ENCODE measurements at places on chromosomes 2 and 18. TPM values are rescaled to one million over a fixed set of nuclear protein-coding genes. Genes with fewer than 3 reads are reported as not detected.

DNA sequence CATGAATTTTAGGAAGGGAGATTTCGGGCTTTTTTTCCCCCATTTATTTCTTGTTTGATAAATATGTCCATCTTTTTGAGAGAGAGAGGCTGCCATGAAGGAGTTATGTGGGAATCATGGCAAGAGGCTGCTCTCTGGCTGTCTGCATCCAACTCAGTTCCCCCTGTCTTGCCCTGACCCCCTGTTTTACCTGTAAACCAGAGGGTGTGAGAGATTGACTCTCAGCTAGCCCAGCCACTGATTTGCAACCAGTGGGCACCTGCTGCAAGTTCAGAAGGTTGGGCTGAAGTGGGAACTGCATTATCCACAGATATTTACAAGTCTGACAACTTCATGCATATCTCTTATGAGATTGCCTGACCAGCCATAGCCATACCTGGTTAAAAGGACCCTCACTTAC lies 625.4 kb upstream of the FANCL start:
- H3K36me3 ChIP-seq: no peaks in the 10 kb centered on the region
- peaks cover 14% of the 10 kb centered on the region for H3K27me3 ChIP-seq
- H3K4me1 ChIP-seq: no peaks in the 10 kb centered on the region
- no peak overlapping the region for H3K4me3 ChIP-seq

GRCh38 chr18:3704556-3705344 lies 254.8 kb downstream of the TGIF1 start:
- peaks cover 3% of the 10 kb centered on the region for H3K4me1 ChIP-seq
- no peak overlapping the region for H3K27ac ChIP-seq
- H3K4me3 ChIP-seq: no peak overlapping the region
- no peak for DNase-seq
- no peaks in the 10 kb centered on the region for H3K27me3 ChIP-seq

GRCh38 chr2:20960003-20960402 lies 83.9 kb downstream of the APOB start:
- H3K4me1 ChIP-seq: no peaks in the 10 kb centered on the region
- no peak overlapping the region for H3K4me3 ChIP-seq
- DNase-seq: no peak
- no peak overlapping the region for H3K27ac ChIP-seq
- H3K27me3 ChIP-seq: peaks cover 12% of the 10 kb centered on the region

DNA sequence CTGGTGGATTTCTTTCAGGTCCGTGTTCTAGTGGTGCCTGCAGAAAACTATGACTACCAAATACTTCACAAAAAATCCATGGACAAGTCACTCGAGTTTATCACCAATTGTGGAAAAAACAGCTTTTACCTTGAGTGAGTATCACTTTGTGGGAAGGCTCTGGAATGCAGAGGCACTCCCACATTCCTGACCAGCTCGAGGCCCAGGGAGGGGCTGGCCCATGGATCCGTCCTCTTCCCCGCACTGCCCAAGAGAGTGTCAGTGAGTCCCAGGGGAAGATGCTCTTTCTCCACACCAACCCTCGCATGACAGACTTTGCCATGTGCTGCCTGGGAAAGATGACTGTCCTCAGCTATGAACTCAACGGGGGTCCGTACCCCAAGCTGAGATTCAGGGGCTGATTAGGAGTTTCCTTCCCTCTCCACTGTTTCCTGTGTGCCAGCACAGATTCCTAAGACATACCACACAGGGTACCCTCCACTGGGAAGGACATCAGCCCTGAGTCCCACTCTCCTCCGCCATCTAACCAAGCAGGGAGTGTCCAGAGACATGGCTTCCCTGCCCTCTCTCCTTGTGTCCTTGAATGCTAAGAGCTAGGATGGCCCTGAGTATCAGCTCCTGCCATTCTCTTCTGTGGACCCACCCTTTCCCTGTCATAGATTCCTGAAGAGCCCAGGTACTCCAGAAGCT lies 155.9 kb downstream of the LAMA3 start:
- H3K27me3 ChIP-seq: no peaks in the 10 kb centered on the region
- DNase-seq: peak; percentile 38
- H3K36me3 ChIP-seq: no peaks in the 10 kb centered on the region
- H3K4me3 ChIP-seq: no peak overlapping the region
- H3K4me1 ChIP-seq: peaks cover 10% of the 10 kb centered on the region

- DNase-seq: no peak
- H3K27ac ChIP-seq: no peak overlapping the region
- no peaks in the 10 kb centered on the region for H3K36me3 ChIP-seq
- no peaks in the 10 kb centered on the region for H3K27me3 ChIP-seq
- peaks cover 14% of the 10 kb centered on the region for H3K4me1 ChIP-seq
- H3K4me3 ChIP-seq: no peak overlapping the region
These were observed 22.9 kb upstream of the CYTIP start for GRCh38 chr2:157466764-157467163.

GRCh38 chr2:74503506-74504475 lies 3.7 kb downstream of the PCGF1 start:
- peaks cover 27% of the 10 kb centered on the region for H3K4me1 ChIP-seq
- peak overlapping the region; percentile 56 for H3K27ac ChIP-seq
- no peak for DNase-seq
- H3K36me3 ChIP-seq: no peaks in the 10 kb centered on the region
- peak overlapping the region; percentile 76 for H3K4me3 ChIP-seq

DNA sequence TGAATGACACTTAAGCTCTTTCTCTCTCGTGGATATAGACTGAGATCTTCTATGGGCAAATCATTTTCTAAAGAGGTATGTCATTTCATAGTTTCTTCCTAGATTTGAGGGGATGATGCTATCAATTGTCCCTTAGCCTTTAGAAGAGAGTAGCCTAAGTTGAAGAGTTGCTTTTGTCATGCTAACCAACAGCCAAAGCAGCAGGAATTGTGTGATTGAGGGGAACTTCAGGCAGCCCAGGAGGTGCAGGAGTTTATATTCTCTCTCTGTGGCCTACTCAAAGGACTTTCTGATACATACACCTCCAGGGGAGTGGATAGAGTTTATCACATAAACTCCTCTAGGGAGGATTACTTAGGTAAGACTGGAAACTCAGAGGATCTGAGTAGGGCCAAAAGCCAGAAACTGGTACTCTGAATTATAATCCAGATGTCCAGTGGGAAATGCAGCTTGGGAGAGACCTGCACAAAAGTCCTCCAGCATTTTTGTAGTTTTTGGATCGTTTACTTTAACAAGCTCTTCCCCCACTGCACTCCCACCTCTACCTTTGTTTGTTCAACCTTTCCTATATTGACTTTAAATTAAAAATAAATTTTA lies 150.7 kb upstream of the CCDC68 start:
- no peaks in the 10 kb centered on the region for H3K4me1 ChIP-seq
- DNase-seq: no peak
- H3K27ac ChIP-seq: no peak overlapping the region
- H3K36me3 ChIP-seq: no peaks in the 10 kb centered on the region

GRCh38 chr2:148989882-148990493 lies 48.5 kb upstream of the LYPD6B start:
- no peaks in the 10 kb centered on the region for H3K4me1 ChIP-seq
- H3K36me3 ChIP-seq: no peaks in the 10 kb centered on the region
- no peak overlapping the region for H3K4me3 ChIP-seq
- peak; percentile 87 for DNase-seq
- H3K27ac ChIP-seq: no peak overlapping the region
- peaks cover 8% of the 10 kb centered on the region for H3K27me3 ChIP-seq

DNA sequence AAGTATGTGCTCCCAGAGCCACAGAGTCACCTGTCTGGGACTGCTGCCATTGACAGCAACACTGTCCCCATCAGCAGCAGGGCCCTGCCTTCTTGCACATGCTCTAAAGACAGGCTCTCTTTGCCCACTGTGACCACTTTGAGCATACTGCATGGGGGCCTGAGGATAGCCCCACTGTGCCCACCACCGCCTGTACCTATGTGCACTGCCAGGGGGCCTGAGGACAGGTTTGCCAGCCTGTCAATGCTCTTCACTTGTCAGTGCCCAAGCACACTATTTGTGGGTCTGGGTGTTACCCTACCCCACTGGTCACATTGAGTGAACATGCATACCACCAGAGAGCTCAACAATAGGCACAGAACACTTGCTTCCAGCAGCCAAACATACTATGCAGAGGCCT lies 1137.0 kb upstream of the FANCL start:
- H3K27ac ChIP-seq: no peak overlapping the region
- no peaks in the 10 kb centered on the region for H3K27me3 ChIP-seq
- no peak overlapping the region for H3K4me3 ChIP-seq
- no peak for DNase-seq
- no peaks in the 10 kb centered on the region for H3K4me1 ChIP-seq

- H3K4me3 ChIP-seq: no peak overlapping the region
- no peaks in the 10 kb centered on the region for H3K36me3 ChIP-seq
- H3K4me1 ChIP-seq: no peaks in the 10 kb centered on the region
- H3K27ac ChIP-seq: no peak overlapping the region
- DNase-seq: no peak
These were observed 9.0 kb downstream of the EPB41L3 start for GRCh38 chr18:5534845-5535244.

DNA sequence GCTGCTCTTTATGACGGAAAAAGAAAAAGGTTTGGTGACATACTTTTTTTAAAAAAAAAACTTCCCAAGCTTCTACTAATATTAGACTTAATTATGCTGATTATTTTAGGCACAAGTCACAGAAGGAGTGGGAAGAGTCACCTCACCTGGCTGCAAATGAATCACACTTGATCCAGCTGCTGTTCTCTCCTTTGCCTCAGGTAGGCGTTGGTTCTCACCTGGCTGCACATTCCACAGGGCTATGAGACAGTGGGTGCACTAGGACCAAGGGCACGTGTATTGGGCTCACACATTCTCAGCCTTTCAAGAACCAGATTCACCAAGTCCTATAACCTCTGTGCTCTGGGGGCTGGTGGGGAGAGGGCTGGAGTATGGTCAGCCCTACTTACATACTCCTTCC lies 93.3 kb downstream of the TGFA start:
- no peaks in the 10 kb centered on the region for H3K36me3 ChIP-seq
- no peak overlapping the region for H3K4me3 ChIP-seq
- H3K27me3 ChIP-seq: no peaks in the 10 kb centered on the region
- H3K4me1 ChIP-seq: no peaks in the 10 kb centered on the region
- DNase-seq: no peak

DNA sequence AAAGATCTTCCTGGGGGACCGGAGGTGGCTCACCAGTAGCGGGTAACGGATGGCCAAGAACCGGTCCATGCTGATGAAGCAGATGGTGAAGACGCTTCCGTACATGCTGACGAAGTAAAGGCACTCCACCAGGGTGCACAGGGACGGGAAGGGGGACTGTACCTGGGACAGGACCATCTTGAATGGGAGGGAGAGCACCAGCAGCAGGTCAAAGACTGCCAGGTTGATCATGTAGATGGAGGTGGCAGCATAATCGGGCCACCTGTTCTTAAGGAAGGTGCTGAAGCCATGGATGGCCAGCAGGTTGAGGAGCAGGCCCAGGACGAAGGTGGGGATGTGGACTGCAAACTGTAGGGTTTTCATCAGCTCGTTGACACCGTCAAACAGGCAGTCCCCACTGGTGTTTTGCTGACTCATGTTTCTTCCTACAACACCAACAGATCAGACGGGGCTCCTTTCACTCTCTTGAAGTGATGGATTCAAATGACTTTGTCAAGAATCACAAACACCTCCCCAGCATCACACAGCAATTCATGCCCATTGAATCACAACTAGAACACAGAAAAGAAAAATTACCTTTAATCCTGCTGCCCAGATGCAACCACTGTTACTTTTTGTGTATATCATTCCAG lies 14.4 kb downstream of the GPR55 start:
- peaks cover 9% of the 10 kb centered on the region for H3K4me1 ChIP-seq
- no peak overlapping the region for H3K4me3 ChIP-seq
- 0 out of 2 replicates have a peak, but pooled peaks cover 5% of the 10 kb centered on the region for H3K27me3 ChIP-seq

- H3K27me3 ChIP-seq: no peaks in the 10 kb centered on the region
- H3K36me3 ChIP-seq: no peaks in the 10 kb centered on the region
- H3K27ac ChIP-seq: no peak overlapping the region
- no peak for DNase-seq
These were observed 781.9 kb upstream of the ID2 start for GRCh38 chr2:7899923-7900322.

DNA sequence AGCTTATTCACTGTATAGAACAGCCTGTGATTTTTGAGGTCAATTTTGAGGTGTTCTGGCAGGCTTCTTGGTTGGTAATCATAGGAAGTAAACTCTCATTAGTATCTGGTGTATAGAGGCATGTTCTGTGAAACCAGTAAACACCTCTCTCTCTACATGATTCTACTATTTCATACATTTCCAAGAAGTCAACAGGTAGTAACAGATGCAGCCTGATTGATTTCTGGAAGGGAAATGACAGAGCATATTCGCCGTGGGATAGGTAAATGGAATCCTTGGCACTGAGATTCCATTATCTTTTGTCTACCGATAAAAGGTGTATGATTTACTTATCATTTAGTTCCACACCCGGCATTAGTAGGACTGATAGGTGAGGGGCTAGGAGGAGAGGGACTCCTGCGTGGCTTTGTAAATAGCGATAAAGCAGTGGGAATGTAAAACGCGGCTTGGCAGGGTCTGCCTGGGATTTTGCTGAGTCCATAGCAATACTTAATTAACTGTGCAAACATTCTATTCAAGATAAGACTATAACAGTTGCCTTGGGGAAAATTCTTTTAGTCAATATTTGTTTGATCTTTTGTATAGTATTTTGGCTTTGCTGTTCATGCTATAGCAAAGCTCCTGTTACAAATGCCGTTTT lies 32.3 kb downstream of the LYPD6B start:
- H3K4me3 ChIP-seq: no peak overlapping the region
- H3K4me1 ChIP-seq: peaks cover 26% of the 10 kb centered on the region
- peak overlapping the region; percentile 86 for H3K27ac ChIP-seq
- DNase-seq: no peak
- H3K36me3 ChIP-seq: no peaks in the 10 kb centered on the region

Gene L3MBTL4
- total RNA-seq: not detected

Gene VIL1
- total RNA-seq: not detected

Gene GCG
- total RNA-seq: not detected

Gene TBR1
- total RNA-seq: 0.97 TPM

All from GM23248 (cell line).